Uterus (tissue), 4 donors: ENCODE measurements at places on chromosomes 5 and 9. TPM values are rescaled to one million over a fixed set of nuclear protein-coding genes. Genes with fewer than 3 reads are reported as not detected.

Gene LCN2
- 2.6 TPM for total RNA-seq

- no peak overlapping the region for H3K4me3 ChIP-seq
- no peaks in the 10 kb centered on the region for H3K36me3 ChIP-seq
- no peak for DNase-seq
- H3K4me1 ChIP-seq = no peaks in the 10 kb centered on the region
- no peak overlapping the region for H3K27ac ChIP-seq
Observed at GRCh38 chr5:169667896-169668674, 31.0 kb downstream of the DOCK2 start.

DNA sequence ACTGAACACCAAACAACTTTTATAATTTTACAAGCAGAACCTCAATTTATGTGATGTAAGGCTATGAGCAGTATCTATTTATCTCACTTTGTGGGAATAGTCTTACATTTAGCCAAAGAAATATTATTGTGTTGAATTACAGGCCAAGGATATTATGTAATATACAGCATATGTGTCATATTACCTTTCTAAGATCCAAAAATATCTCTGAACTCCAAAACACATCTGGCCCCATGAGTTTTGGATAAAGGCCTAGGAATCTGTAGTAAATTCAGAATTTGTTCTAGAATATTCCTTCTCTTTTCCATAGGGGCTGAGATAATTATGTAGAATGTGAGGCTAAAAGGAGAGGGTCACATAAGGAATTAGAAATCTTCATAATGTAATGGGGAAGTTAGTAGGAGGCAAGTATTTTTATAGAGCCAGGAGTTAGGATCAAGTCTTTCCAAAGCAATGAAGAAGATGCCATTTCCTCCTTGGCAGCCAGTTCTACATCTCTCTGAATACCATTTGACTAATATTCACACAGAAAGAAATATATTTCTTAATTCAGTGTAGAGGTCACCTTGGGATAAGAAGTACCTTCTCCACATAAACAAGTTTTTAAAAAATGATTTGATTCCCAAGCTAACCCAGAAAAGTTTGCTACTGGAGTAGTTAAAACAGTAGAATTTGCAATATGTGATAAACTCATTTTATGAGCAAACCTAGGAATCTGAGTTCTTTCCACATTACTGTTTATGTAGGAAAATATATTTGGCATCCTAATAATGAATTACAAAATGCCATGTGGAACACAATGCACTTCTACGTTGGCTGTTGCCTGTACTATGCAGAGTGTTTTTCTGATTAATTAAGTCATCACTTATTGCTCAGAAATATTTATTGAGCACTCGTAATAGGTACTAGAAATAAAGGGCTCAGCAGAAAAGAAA is 20.3 kb upstream of the GRAMD2B start:
- no peaks in the 10 kb centered on the region for H3K36me3 ChIP-seq
- H3K4me1 ChIP-seq = peaks cover 8% of the 10 kb centered on the region
- no peak for DNase-seq
- peak overlapping the region; percentile 26 for H3K27ac ChIP-seq

Gene GABRA6
- not detected for total RNA-seq

Gene FAM81B
- not detected for total RNA-seq

Gene TMEM171
- not detected for total RNA-seq

Gene ARID3C
- not detected for total RNA-seq

GRCh38 chr9:127723013-127723412 is 7.1 kb downstream of the TTC16 start:
- H3K27ac ChIP-seq = no peak overlapping the region
- H3K4me1 ChIP-seq = no peaks in the 10 kb centered on the region
- DNase-seq = no peak
- H3K4me3 ChIP-seq = no peak overlapping the region

GRCh38 chr5:160773646-160774410 is 78.2 kb downstream of the ATP10B start:
- no peak overlapping the region for H3K27ac ChIP-seq
- DNase-seq = no peak
- H3K4me1 ChIP-seq = no peaks in the 10 kb centered on the region
- no peak overlapping the region for H3K4me3 ChIP-seq

GRCh38 chr9:72949918-72950325 is 2.9 kb downstream of the ALDH1A1 start:
- H3K36me3 ChIP-seq = no peaks in the 10 kb centered on the region
- H3K27me3 ChIP-seq = no peaks in the 10 kb centered on the region
- H3K4me1 ChIP-seq = no peaks in the 10 kb centered on the region
- peak overlapping the region; percentile 84 for H3K27ac ChIP-seq
- DNase-seq = no peak

Gene CCNO
- 0.48 TPM for total RNA-seq

Gene APBA1
- 3.6 TPM for total RNA-seq

Gene SLC34A1
- not detected for total RNA-seq

DNA sequence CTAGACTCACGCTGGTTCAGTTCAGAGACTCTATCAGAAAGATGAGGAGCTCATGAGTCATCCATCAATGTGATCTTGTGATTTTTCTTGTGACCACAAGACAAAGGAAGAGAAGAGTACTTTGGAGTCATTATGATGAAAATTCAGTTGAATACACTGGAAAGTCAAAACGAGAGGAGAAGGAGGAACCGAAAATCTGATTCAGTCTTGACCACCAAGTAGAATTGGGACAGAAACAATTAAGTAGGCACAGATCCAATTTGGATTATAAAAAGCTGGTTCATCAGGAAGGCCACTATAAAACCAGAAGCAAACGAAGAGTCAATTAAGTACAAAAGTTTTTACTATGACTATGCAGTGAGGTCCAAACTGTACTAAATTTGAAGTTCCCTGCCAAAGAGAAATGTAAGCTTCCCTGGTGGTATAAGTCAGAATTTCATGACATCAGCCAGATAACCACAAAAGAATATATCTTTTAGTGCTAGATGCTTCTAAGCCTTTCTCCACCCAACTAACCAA is 90.9 kb downstream of the THBS4 start:
- no peak for DNase-seq
- H3K36me3 ChIP-seq = no peaks in the 10 kb centered on the region
- H3K4me3 ChIP-seq = no peak overlapping the region
- H3K27me3 ChIP-seq = no peaks in the 10 kb centered on the region
- H3K4me1 ChIP-seq = no peaks in the 10 kb centered on the region

- DNase-seq = no peak
- H3K27me3 ChIP-seq = no peaks in the 10 kb centered on the region
- H3K36me3 ChIP-seq = no peaks in the 10 kb centered on the region
- H3K27ac ChIP-seq = no peak overlapping the region
Observed at GRCh38 chr5:154164249-154164581, 26.3 kb upstream of the GALNT10 start.

Gene CD74
- 118 TPM for total RNA-seq

GRCh38 chr5:2996687-2997086 is 245.2 kb upstream of the IRX2 start:
- no peaks in the 10 kb centered on the region for H3K36me3 ChIP-seq
- H3K27me3 ChIP-seq = no peaks in the 10 kb centered on the region
- DNase-seq = no peak
- H3K4me3 ChIP-seq = no peak overlapping the region
- H3K27ac ChIP-seq = no peak overlapping the region

DNA sequence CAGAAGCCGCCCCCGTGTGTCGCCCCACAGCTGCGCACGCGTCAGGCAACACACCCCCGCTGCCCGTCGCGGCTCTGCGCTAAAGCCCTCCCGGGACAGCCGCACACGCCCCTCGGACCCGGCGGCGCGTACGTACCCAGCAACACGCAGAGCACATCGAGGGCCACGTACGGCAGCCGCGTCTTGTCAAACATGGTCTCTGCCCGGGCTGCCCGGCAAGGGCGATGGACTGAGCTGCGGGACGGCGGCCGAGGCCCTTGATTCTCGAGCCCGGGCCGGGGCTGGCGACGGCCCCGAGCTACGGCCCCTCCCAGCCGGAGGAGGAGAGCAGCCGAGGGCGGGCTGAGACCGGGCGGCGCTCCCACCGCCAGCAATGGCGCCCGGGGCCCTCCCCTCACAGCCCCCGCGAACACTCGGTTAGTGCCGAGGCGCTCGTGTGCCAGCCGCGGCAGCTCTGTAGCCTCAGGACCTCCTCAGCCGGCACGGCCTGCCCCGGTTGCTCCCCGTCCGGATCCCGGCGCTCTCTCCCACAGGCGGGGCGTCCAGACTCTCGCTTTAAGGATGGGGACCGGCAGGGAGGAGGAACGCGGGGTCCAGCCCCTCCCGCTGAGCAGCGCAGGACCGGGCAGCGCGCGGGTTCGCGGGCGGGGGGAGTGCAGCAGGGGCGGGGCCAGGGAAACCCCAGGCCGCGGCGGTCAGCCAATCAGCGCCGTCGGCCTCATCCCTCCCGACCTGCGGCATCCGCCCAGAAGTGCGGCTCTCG is at the start of gene PLPP1:
TSS of gene PLPP1 (minus strand) at position 529 of the 763 bp plus-strand sequence. CDS start at position 194, 335 bp downstream.
- no peaks in the 10 kb centered on the region for H3K36me3 ChIP-seq
- peaks cover 8% of the 10 kb centered on the region for H3K4me1 ChIP-seq
- peak within 1 kb of the TSS; percentile 72 for H3K4me3 ChIP-seq
- peak within 1 kb of the TSS; percentile 98 for H3K27ac ChIP-seq

DNA sequence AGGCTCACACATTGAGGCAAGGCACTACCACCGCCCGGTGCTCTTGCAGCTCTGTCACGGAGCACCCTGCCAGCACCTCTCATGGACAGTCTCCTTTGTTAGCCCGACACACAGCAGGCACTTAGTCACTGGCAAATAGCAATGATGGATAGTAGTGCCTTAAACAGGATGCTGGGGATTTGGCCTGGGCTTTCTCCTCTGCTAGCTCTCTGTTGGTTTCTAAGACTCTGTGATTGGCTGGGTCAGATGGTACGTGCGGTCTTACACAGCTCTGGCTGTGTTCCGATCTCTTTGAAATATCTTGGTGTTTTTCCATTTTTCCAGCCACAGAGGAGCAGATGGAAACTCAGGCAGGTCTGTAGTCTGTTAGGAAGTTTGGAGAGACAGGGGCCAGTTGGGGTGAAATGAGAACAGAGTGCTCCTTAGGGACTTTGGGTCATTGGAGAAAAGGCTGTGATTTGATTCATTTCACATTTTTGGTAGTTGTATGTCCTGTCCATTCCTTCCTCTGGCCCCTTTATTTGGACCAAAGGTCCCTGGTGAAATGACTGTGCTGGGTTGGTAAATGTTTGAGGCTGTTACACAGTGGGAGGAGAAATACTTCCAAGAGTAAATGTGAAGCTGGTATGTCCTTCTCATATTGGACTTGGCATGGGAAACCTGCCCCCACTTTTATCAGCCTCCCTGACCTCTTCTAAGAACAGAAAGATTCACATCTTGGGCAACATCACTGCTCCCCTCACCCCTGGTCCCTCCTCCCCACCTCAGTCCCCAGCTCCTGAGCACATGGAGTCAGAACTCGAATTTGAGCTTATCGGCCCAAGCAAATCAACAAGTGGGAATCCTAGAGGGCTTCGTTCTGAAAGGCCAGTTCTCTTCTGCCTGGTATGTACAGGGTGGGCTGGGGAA is 3.4 kb downstream of the SMIM3 start:
- H3K4me3 ChIP-seq = no peak overlapping the region
- DNase-seq = peak; percentile 62
- H3K36me3 ChIP-seq = no peaks in the 10 kb centered on the region
- H3K27ac ChIP-seq = peak overlapping the region; percentile 86
- H3K4me1 ChIP-seq = no peaks in the 10 kb centered on the region

Gene IL4
- total RNA-seq = not detected

- H3K36me3 ChIP-seq = no peaks in the 10 kb centered on the region
- H3K4me1 ChIP-seq = no peaks in the 10 kb centered on the region
- no peak for DNase-seq
- H3K4me3 ChIP-seq = no peak overlapping the region
- no peak overlapping the region for H3K27ac ChIP-seq
Observed at GRCh38 chr5:91245871-91246270, 137.2 kb downstream of the ARRDC3 start.

DNA sequence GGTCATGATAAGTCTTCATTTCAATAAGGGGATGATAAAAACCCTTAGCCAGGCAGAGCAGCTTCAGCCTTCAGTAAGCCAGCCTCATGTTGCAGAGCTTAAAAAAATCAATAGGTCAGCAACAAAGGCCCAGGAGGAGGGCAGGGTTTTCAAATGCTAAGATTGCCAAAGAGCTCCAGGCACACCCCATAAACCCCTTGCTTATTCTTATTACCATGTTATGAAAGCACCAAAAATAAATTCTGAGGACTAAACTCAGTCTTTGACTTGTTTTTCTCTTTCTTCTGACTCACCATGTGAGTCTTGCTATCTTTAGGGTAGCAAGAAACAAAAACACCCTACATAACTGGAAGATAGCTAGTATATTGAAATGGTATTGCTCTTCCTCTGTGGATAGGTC is 317.1 kb downstream of the KCTD16 start:
- H3K27me3 ChIP-seq = no peaks in the 10 kb centered on the region
- H3K4me1 ChIP-seq = no peaks in the 10 kb centered on the region
- H3K36me3 ChIP-seq = no peaks in the 10 kb centered on the region

Gene OR5C1
- total RNA-seq = not detected

DNA sequence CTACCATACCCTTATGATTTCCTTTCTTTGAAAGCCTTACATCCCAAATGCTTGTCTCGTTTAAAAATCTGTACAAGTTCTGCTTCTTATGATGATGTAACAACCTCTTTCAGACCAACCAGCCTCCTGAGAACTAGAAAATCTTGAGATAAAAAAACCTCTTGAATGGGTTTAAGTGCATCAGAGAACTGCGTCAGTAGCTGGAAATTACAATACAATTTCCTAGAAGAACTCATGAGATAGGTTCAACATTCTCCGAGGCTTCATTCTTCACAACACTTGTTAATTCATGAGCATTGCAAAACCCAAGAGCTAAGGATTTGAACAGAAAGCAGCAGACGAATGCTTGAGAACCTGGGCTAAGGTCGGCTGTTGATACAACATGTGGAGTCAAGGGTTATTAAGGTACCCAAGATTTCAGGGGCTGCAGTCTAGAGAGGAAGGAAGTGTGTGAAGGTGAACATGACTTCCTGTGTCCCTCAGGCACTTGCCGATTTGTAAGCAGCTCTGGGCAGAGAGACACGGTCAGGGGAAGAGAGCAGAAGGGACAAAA is 286.0 kb downstream of the ICE1 start:
- no peak overlapping the region for H3K4me3 ChIP-seq
- H3K4me1 ChIP-seq = peaks cover 11% of the 10 kb centered on the region
- H3K36me3 ChIP-seq = no peaks in the 10 kb centered on the region
- H3K27me3 ChIP-seq = no peaks in the 10 kb centered on the region
- DNase-seq = no peak
- H3K27ac ChIP-seq = no peak overlapping the region

Gene OR1J2
- not detected for total RNA-seq

GRCh38 chr5:127785098-127785927 is 82.1 kb downstream of the CCDC192 start:
- H3K36me3 ChIP-seq = no peaks in the 10 kb centered on the region
- no peak overlapping the region for H3K4me3 ChIP-seq

Gene DAB2
- total RNA-seq = 23.1 TPM

Gene NKD2
- 2.5 TPM for total RNA-seq

Gene GRM6
- not detected for total RNA-seq

DNA sequence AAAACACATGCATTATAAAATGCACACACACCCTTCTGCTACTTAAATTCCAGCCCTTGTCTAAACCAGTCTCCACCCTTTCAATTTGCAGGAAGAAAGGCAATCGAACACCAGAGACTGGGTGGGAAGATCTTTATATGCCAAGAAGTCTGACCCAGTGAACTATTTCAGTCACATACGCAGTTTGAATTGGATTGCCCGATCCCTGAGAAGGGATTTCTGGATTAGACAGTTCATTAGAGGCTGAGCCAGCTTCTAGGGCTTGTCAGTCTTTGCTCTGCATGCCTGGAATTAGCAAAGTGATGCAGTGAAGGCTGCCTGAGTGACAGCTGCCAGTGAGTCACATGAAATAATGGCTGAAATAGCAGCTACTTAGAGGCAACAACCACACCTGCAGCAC is 159.9 kb downstream of the PPP2R2B start:
- no peak for DNase-seq
- H3K4me3 ChIP-seq = no peak overlapping the region
- no peaks in the 10 kb centered on the region for H3K27me3 ChIP-seq
- H3K27ac ChIP-seq = no peak overlapping the region
